ENCODE measurements at places on chromosomes 1 and 21. TPM values are rescaled to one million over a fixed set of nuclear protein-coding genes. Genes with fewer than 3 reads are reported as not detected.

GRCh38 chr1:118947003-118947765, 41.0 kb downstream of the TBX15 start:
- no peak overlapping the region for H3K27ac ChIP-seq
- H3K36me3 ChIP-seq: no peaks in the 10 kb centered on the region
- peaks cover 4% of the 10 kb centered on the region for H3K27me3 ChIP-seq
- no peak for DNase-seq
- H3K4me1 ChIP-seq: no peaks in the 10 kb centered on the region
- H3K4me3 ChIP-seq: no peak overlapping the region

DNA sequence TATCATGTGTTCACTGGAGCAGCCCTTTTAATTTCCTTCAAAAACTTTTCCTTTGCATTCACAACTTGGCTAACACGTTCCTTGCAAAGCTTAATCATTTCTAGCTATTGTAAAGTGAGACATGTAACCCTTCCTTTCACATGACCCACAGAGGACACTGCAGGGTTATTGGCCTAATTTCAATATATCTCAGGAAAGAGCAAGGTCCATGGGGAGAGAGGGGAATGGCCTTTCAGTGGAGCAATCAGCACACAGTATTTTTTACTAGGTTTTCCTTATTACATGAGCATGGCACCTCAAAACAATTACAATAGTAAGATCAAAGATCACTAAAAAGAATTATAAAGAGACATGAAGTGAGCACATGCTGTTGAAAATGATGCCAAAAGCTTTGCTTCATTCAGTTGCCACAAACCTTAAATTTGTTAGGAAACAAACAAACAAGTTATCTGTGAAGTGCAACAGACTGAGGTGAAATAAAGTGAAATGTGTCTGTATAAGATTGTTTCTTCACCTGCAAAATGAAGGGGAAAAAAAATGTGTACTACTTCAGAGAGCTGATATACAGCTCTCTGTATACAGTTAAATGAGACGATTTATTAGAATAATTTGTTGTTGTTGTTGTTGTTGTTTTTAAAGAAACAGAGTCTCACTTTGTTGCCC, 61.5 kb downstream of the EIF4G3 start:
- no peaks in the 10 kb centered on the region for H3K4me1 ChIP-seq
- no peak overlapping the region for H3K27ac ChIP-seq
- no peaks in the 10 kb centered on the region for H3K27me3 ChIP-seq
- no peak overlapping the region for H3K4me3 ChIP-seq
- no peak for DNase-seq
- H3K36me3 ChIP-seq: peaks cover 3% of the 10 kb centered on the region

DNA sequence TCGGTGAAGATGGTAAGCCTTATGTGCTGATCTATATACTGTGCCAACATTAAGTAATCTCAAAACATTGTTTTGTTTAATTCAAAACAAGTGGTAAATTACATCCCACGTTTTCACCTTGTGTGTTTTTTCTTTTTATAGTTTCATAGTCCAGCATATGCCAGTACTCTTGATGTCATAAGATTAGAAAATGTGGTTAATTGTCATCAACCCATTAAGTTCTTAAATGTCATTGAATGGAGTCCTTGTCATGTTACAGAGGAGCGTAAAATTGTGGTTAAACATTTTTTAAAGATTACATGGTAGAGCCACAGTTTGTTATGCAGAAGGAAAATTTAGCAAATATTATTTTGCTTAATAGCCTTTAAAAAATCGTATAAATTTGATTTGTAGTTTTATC, 93.1 kb downstream of the FNBP1L start:
- no peaks in the 10 kb centered on the region for H3K27me3 ChIP-seq
- peaks cover 1% of the 10 kb centered on the region for H3K4me1 ChIP-seq
- DNase-seq: no peak

DNA sequence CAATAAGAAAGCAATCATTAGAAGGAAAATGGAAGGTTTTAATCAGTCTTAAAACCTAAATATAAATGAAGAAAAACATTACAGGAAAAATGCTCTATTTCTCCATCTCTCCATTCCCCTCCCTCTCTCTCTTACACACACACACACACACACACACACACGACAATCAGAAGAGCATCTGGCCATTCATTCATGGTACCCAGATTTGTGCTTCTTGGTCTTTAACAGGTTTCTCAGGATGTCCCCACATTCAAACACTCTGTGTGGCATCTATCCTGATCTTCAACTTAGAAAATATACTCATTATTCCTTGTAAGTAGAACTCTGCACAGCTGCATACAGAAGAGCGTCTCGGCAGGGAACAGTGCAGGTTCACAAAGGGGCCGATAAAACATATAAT, 779 bp downstream of the LRRC40 start:
- peak overlapping the region; percentile 96 for H3K4me3 ChIP-seq
- no peaks in the 10 kb centered on the region for H3K27me3 ChIP-seq
- H3K4me1 ChIP-seq: peaks cover 52% of the 10 kb centered on the region
- H3K27ac ChIP-seq: peak overlapping the region; percentile 95
- no peak for DNase-seq
- H3K36me3 ChIP-seq: peaks cover 12% of the 10 kb centered on the region

GRCh38 chr1:235423214-235423652, 56.0 kb downstream of the TBCE start:
- H3K27me3 ChIP-seq: no peaks in the 10 kb centered on the region
- H3K4me3 ChIP-seq: no peak overlapping the region
- H3K36me3 ChIP-seq: no peaks in the 10 kb centered on the region
- no peak overlapping the region for H3K27ac ChIP-seq

GRCh38 chr1:27563341-27563590, 40.7 kb downstream of the AHDC1 start:
- DNase-seq: no peak
- H3K27me3 ChIP-seq: no peaks in the 10 kb centered on the region
- H3K36me3 ChIP-seq: no peaks in the 10 kb centered on the region

DNA sequence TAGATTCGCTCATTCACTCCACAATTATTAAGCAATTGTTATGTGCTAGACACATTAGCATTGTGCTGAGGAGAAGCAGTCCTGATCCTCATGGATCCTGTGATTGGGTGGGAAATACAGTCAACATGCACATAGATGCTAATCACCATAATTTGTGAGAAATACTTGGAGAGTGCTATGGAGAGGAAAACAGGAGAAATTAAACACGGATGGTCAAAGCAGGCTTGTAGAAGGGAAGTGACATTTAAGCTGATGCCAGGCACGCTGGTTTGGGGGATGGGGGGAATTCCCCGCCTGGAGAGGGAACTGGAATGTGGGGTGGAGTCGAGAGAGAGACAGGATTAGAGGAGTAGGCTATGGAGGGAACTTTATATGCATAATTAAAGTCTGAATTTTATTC, 52.2 kb upstream of the L1TD1 start:
- no peaks in the 10 kb centered on the region for H3K27me3 ChIP-seq
- no peak overlapping the region for H3K4me3 ChIP-seq
- no peaks in the 10 kb centered on the region for H3K36me3 ChIP-seq

DNA sequence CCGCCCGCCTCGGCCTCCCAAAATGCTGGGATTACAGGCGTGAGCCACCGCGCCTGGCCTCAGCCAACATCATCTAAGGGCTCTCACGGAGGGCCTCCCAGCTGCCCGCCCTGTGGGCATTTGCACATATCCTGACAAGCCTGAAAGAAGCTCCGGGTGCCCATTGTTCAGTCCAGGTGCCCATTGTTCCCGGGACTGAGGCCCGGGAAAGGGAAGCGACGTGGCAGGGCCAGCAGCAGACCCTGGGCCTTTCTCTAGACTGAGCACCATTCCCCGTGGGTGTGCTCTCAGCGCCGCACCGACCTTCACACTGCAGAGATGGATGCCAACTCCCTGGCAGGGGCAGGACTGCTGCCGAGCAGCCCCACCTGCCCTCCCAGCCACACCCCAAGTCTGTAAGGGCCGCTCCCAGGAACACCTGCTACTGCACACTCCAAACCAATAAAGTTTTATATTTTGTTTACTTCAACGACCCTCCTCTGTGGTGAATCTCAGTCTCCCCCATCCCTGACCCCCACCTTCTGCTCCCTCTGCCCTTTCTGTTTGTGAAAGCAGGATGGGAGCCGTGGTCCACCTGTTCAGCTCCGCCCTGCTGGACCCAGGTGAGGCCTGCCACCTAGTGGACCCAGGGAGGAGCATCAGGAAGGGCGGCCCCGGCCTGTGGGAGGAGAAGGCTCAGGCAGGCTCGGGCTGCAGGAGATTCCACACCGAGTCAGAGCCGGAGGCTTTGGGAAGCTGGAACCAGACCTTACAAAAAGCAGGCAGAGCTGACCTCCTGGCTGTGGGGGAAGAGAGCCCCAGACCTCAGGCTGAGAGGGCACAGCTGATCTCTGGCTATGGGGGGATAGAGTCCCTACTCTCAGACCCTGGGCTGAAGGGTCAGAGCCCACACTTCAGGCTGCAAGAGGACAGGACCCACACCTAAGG, 1.1 kb upstream of the TMEM82 start:
- H3K27me3 ChIP-seq: no peaks in the 10 kb centered on the region
- H3K27ac ChIP-seq: no peak overlapping the region
- H3K4me3 ChIP-seq: no peak overlapping the region
- no peaks in the 10 kb centered on the region for H3K36me3 ChIP-seq
- H3K4me1 ChIP-seq: peaks cover 5% of the 10 kb centered on the region
- DNase-seq: peak; percentile 87

GRCh38 chr1:10398278-10398733, 558 bp upstream of the PGD start:
- H3K27me3 ChIP-seq: no peaks in the 10 kb centered on the region
- H3K36me3 ChIP-seq: peaks cover 15% of the 10 kb centered on the region
- H3K4me1 ChIP-seq: peaks cover 18% of the 10 kb centered on the region
- DNase-seq: no peak
- peak overlapping the region; percentile 83 for H3K4me3 ChIP-seq

- no peak overlapping the region for H3K27ac ChIP-seq
- no peaks in the 10 kb centered on the region for H3K27me3 ChIP-seq
- DNase-seq: no peak
These were observed 51.4 kb downstream of the EVA1C start for GRCh38 chr21:32463889-32464300.

GRCh38 chr1:180610556-180611015, 21.2 kb upstream of the XPR1 start:
- no peaks in the 10 kb centered on the region for H3K27me3 ChIP-seq
- no peak for DNase-seq
- no peak overlapping the region for H3K4me3 ChIP-seq
- no peak overlapping the region for H3K27ac ChIP-seq
- peaks cover 6% of the 10 kb centered on the region for H3K4me1 ChIP-seq

- H3K27me3 ChIP-seq: peaks cover 20% of the 10 kb centered on the region
- no peak for DNase-seq
- H3K27ac ChIP-seq: no peak overlapping the region
- H3K36me3 ChIP-seq: no peaks in the 10 kb centered on the region
- no peak overlapping the region for H3K4me3 ChIP-seq
These were observed 145.1 kb downstream of the TM2D1 start for GRCh38 chr1:61579802-61580201.

DNA sequence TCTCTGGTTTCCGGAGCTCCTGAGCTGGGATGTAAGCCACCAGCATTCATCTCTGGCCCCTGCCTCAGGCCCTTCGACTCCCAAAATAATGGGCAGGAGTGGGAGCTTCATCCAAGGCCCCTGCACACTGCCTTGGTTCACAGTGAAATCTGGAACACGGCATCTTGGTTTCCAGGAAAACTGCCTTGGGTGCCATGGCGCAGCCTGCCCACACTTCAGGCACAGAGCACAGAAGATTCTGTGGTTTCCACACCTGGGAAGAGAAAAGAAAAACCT, 48.8 kb upstream of the POFUT2 start:
- peaks cover 8% of the 10 kb centered on the region for H3K27me3 ChIP-seq
- H3K27ac ChIP-seq: no peak overlapping the region
- H3K36me3 ChIP-seq: no peaks in the 10 kb centered on the region
- DNase-seq: no peak
- no peak overlapping the region for H3K4me3 ChIP-seq

DNA sequence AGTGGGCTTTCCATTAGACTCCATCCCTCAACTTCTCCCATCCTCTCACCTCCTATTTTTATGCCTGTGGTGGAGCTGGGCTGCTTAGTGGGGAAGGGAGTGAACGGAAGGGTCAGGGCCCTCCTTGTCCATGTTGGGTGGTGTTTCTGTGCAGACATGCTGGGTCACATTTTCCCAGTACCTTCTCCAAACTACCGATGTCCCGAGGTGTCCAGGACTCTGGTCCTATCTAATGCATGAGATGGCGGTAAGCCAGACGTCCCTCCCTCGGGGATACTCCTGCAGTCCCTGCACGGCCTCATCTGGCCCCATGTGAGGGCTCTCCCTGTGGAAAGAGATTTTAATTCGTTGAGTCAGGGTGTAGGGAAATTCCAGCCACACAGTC, 61.0 kb downstream of the OBSCN start:
- no peak overlapping the region for H3K27ac ChIP-seq
- peaks cover 2% of the 10 kb centered on the region for H3K36me3 ChIP-seq
- no peak for DNase-seq

DNA sequence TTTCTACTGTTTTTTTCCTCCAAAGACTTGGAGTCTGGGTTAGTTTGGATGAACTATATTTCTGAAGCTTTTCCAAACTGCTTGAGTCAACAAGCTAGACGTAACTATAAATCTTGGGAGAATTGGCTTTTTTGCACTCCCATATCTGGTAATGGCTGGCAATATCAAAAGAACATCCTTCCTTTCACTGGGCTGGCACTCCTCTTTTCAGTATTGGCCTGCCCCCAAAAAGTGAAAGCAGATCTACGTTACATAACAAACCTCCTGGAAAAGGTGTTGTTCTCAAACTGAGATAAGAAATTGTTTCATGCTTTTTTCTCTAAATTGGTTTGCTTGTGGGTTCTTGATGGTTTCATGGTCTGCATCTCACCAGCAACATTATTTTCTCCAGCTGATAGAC, 499.3 kb downstream of the NEGR1 start:
- H3K27ac ChIP-seq: no peak overlapping the region
- DNase-seq: no peak
- no peaks in the 10 kb centered on the region for H3K36me3 ChIP-seq
- no peaks in the 10 kb centered on the region for H3K4me1 ChIP-seq
- no peaks in the 10 kb centered on the region for H3K27me3 ChIP-seq

GRCh38 chr1:48007047-48007446, 9.9 kb upstream of the TRABD2B start:
- no peak overlapping the region for H3K27ac ChIP-seq
- peaks cover 2% of the 10 kb centered on the region for H3K27me3 ChIP-seq
- no peaks in the 10 kb centered on the region for H3K4me1 ChIP-seq

GPR52 gene
- total RNA-seq: 0.20 TPM

TRIM17 gene
- 1.0 TPM for total RNA-seq

SPATA45 gene
- not detected for total RNA-seq

SUSD4 gene
- 1.8 TPM for total RNA-seq

TOR1AIP2 gene
- total RNA-seq: 28.9 TPM

RIPK4 gene
- 0.33 TPM for total RNA-seq

Measured in activated naive CD4-positive, alpha-beta T cell treated with anti-CD3 and anti-CD28 coated beads for 36 hours (primary cell).